GM13977 (cell line): ENCODE measurements at places on chromosomes 3 and 15.

DNA sequence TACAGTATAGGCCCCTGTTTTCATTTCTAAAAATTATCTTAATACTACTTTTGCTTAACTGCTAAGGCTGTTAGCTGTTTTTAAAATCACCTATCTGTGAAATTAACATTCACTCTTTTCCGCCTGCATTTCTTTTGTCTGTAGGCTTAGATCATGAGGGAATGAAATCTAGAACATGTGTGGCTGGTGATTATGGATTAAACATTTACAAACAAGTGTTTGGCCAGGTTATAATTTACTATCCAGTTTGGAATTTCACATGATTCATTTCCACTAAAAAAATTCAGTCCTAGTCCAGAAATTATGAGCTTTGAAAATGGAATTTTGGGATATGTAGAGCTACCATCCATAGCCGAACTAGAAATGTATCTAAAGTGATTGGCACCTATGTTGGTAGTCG, 39.1 kb downstream of the GOLM2 start:
- no peak for DNase-seq

DNA sequence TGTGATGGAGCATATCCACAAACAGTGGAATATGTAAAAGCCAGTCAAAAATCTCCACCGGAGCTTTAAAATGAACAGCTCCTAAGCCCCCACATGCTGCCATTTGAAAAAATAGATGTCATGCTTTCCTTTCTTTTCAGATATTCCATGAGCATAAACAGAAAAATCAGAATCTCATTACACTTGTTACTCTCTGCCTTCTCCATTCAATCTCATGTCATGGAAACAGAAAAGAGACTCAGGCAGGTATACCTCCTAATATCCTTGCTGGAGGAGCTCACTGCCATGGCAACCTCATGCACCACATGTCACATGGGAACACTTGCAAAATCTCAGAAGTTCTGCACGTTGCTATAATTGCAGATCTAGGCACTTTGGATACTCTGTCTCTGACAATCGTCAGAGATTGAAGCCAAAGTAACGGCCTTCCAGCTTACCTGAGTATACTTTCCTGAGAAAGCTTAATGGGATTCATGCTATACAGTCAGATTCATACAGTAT, 317.0 kb upstream of the ADAMTS9 start:
- no peak for DNase-seq

DNA sequence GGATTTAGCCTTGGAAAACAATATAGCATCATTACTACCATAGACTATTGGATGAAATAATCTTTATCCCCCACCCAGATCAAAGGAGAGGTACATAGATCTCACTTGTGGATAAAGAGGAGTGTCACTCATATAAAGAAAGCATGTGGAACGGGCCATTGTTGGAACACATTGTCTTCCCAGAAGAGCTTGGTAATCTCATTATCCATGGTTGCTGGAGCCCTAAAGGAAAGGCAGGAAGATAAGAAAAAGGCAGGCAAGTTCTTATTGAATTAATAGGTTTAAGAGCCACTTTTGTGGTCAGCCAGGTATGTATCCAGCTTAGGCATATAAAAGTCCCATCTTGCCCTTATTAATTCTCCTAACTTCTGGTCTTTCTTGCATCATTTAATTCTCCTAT, 659.1 kb downstream of the GRM7 start:
- no peak for DNase-seq

- peak; percentile 60 for DNase-seq
These were observed 172.7 kb upstream of the TRIM42 start for GRCh38 chr3:140505213-140505612.

DNA sequence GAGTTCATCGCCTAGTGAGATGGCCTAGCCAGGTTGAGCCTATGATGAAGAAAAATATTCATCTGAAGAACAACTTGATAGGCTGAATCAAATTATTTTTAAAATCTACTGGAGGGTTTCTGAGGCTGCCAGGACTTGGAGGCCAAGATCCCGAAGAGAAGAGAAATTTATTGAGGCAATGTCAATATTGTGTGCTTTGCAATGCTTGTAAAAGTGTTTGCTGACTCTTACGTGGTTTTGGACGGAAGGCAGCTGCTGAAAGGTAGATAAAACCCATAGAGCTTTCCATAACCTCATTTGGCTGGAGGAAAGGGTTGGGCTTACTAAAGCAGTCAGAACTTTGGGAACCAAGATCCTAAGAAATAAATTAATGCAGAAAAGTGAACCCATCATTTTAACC, 361.0 kb upstream of the IL12A start:
- no peak for DNase-seq

- DNase-seq = no peak
These were observed 118.3 kb downstream of the GALK2 start for GRCh38 chr15:49288391-49288790.

DNA sequence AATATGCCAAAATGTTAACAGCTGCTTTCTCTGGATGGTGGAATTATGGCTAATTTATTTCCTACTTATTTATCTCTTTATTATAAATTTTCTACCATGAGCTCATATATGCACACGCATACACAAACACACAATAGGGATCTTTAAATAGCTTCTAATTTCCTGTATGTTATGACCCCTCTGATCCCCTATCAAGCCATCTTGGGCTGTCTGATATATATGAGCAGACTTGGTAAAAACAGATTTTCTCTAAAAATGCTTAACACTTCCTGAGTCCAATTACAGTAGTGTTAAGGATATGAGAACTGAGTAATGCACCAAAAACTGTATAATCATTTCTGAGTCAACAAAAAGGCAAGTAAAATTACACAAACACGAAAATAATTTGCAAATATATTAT, 52.0 kb upstream of the LMOD3 start:
- DNase-seq = no peak

DNA sequence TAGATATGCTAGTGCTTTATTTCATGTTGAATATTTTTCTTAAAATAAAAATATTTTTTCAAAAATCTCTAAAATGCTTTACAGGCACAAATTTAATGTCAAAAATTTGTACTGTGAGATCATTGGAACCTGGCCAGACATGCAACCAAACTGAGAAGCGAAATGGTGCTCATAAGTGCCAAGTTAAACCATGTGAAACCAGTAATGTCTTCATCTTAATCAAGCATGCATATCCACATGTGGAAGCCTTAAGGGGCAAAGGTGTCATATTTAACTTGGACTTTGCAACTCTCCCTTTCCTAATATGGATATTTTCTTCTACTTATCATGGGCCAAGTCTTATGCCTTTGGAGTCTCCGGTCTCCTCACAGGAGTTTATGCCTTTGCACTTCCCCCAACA, 208.9 kb upstream of the COL8A1 start:
- no peak for DNase-seq

DNA sequence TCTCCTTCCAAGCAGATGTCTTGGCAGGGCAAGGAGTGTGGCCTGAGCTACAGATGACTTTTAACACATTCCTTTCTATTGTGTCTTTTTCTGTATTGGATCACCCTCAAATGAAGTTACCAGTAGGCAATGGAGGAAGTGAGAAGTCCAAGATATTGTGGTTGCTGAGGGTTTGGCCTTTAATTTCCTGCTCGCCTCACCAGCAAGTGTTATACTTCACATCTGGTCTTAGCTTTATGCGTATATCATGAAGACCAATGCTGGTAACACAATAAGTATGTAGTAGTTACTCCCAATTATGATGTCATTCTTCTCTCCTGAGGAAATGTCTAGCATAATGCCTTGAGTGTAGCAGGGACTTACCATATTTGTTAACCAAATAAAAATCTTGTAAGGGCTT, 179.9 kb downstream of the ZIC1 start:
- DNase-seq = no peak

- no peak for DNase-seq
These were observed 224.8 kb upstream of the HES1 start for GRCh38 chr3:193910886-193911738.

DNA sequence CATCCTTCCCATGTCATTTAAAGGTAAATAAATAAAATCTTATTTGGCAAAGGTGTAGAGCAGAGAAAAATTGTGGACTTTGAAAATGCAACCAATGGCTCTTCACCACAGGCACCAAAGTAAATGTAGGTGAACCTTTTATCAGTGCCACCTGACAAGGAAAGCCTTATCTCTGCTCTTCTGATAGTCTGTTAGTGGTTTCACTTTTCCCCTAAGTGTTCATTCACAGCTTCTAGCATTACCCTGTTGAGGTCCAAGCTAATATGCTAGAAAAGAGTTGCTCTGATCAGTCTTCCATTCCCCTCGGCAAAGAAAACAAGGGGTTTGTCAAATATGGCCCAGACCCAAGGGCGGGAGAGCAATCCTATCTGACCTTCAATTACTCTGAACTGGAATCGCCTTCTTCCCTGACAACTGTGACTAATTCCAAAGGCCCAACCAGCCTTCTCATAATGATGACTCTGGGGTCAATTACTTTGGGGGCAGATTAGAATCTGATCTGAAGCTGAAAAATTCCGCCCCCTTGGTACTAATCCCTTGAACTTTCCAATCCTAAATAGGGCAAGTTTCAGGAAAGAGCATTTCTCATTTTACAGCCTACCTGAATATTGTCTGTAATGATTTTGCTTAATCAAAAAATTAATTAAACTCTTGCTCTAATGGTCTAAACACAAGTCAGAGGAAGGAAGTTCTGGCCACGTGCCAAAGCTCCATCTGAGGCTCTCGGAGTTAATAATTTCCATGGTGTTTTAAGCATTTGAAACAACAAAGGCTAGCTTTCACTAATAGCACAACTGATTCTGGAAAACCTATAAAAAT, 52.4 kb downstream of the SETMAR start:
- no peak for DNase-seq

DNA sequence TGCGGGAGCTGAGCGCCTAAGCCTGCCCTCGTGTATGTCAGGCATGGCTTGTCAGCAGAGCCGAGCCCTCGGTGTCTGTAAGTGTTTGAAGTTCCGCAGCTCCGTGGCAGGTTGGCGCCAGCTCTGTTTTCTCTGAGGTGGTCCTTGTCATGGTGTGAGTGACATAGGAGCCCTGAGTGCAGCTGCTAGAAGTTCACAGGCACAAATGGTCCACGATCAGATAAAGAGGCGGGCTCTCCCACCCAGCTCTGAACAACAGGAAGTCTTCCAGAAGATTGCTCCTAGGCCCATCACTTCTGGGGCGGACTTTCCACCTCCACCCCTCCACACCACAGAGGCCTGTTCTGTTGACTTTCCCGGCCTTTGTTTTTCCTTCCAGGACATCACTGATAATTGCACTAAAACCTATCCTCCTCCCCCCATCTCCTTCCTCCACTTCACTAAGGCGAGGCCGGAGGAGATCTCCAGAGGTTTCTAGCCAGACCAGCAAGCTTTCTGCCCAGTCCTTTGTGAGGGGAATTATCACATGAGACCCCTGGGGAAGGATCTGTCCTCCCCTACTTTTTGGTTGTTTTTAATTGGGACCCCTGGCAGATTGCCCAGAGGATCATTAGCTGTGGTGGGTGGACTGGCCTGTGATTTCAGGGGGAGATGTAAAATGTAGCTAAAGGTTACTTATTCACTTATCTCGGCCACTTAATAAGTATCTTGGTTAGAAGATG, 19.9 kb downstream of the ITPR1 start:
- no peak for DNase-seq

GRCh38 chr15:42194513-42194912, 13.6 kb downstream of the VPS39 start:
- no peak for DNase-seq

DNA sequence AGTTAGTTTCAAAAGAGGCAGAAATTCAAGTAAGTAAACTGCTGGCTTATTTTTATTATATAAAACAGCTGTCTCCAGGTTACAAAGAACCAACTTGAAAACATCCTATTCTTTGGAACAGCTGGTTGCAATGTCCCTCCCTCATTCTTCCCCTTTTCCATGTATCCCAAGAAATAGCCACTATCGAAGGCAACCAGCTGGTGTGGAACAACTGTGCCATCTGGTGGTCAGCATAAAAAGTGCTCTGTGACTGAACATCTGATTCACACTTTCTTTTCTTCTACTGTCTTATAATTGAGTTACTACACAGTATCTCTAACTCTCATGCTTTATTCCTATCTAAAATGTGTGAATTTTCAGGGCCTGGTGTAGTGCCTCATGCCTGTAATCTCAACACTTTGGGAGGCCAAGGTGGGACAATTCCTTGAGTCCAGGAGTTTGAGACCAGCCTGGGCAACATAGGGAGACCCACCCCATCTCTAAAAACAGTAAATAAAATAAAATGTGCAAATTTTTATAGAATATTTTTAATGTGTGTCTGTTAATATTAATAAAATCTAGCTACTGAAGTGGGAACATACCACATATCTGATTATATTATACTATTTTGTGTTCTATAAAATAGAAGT, 9.6 kb downstream of the OSBPL11 start:
- DNase-seq = peak; percentile 44

- DNase-seq = no peak
These were observed 10.6 kb upstream of the OXSR1 start for GRCh38 chr3:38154625-38155255.

GRCh38 chr3:184574515-184575417, 13.2 kb downstream of the EPHB3 start:
- no peak for DNase-seq

DNA sequence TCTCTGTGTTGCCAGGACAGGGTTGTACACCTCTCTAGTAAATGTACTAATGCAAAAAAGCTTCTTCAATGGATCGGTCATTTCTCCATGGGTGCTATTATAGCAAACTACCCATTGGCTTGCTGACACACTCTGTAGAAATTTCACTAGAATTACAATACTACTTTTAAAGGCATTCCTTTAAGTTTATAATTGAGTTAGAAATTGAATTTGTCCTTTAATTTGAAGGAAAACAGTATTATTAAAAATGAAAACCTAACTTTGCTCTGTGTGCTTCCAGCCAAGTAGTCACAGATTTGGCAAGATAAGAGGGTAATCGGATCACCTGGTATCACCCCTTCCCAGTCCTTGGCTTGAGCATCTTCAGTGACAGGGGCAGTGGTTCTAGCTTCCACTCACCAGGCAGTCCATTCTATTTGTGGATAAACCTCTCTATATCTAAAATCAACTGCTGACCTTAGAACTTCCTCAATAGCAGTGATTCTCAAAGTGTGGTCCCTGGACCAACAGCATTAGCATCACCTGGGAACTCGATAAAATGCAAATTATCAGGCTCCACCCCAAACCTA, 93.2 kb downstream of the GHSR start:
- DNase-seq = no peak

DNA sequence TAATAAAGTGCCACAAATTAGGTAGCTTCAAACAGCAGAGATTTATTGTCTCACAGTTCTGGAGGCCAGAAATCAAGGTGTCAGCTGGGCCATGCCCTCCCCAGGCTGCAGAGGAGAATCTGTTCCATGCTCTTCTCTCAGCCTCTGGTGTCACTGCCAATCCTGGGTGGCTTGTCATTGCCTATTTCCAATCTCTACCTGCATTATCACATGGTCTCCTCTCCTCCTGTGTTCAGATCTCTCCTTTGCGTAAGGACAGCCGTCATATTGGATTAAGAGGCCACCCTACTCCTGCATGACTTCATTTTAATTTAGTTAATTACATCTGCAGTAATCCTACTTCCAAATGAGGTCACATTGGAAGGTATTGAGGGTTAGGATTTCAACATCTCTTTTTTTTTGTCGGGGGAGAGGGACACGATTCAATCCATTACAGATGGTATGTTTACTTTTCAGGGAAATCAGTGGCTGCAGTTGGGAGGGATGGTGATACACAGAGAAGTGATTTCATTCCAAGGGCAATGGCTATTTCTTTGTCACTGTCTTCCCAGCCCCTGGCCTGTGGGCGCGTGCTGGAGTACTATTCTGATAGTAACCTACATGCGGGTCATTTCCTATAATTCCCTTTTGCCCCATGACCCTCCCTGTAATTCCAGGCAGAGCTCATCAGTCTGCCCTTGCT, 169.4 kb downstream of the MINAR1 start:
- no peak for DNase-seq
